ENCODE measurements at places on chromosomes 1 and 21.

GRCh38 chr21:44761011-44761729 is 40.5 kb downstream of the UBE2G2 start:
- DNase-seq = peak; percentile 91

DNA sequence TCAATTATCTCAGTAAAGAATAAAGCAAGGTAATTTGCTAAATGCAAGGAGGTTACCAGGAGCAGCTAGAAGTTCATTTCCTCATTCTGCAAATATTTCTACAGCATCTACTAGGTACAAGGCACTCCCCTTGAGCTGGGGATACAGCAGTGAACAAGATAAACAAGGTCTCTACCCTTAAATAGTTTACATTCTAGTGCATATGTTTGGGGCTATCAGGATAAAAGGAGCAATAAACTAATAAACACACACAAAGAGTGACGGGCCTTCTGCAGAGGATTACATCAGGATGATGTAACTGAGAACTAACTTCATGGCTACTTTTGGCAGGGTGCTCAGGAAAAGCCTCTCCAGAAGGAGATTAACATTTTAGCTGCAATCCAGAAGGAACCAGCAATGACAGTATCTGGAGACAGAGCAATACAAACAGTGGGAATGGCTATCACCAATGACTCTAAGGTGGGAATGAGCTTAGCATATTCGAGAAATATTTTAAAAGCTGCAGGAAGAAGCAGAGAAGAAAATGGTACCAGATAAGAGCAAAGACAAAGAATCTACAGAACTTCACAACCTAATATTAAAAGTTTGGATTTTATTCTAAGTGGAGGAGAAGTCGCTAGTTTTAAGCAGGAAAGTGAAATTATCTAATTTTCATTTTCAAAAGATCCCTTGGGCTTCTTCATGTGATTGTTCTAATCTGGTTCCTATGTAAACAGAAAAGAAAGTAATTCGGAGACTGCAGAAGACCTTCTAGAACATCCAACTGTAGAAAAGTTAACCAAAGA is 25.8 kb downstream of the TP53BP2 start:
- no peak for DNase-seq

DNA sequence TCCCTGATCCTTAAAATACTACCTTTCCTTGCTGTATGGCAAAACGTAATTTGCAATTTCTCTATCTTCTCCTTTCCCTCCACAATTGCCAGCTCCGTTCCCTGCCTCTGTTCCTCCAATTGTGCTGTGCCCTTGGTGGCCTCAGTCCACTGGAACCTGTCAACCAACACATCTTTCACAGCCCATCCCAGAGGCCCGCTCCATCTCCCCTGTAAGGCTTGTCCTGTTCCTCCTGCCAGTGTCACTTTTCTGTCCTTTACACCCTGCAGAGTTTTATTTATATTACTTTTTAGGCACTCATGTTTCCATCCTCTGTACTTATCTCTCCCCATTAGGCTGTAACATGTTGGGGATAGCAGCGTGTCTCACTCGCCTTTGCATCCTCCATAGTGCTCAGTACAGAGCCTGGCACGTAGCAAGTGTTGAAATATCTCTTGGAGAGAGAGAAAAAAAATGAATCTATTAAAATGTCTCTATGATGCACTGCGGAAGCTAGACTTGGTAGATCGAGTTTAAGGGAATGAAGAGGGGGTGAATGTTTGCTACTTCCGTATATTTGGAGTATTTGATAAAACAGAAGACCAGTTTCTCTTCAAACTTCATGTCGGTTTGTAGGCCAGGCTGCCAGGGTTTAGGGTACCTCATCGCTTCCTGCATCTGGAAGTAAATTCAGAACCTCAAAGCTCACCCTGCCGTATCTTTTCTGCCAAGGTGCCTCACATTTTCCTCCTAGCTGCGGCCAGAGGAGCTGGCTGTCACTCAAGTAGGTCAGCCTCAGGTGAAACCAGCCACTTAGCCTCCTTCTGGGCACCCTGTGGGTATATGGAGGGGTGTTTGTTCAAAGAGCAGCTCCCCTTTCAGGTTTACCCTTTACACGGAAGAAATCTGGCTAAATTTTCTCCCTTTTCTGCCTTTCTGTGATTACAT is 303.8 kb downstream of the TM2D1 start:
- DNase-seq = no peak

- DNase-seq = peak; percentile 78
Measured at GRCh38 chr1:156707417-156708217, 2.2 kb upstream of the CRABP2 start.

DNA sequence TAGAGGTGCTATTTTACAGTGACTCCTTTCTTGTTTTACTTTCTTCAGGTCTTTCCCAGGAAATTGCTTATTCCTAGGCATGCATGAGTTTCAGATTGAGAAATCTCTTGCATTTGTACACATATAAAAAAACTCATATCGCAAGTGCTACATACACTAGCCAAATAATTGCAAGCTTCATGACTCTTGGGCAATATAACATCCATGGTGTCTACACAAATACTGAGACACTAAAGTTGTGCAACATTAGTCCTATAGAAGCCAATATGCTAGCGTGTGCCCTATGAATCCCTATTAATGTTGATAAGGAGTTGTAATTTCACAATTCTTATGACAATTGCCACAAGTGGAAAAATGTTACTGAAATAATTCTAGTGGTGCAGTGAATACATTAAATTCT is 591.0 kb downstream of the ADGRL2 start:
- DNase-seq = no peak

- no peak for DNase-seq
Measured at GRCh38 chr1:61386770-61387169, 304.4 kb downstream of the NFIA start.

- peak; percentile 57 for DNase-seq
Measured at GRCh38 chr1:47417170-47418044, 1.3 kb downstream of the FOXE3 start.

DNA sequence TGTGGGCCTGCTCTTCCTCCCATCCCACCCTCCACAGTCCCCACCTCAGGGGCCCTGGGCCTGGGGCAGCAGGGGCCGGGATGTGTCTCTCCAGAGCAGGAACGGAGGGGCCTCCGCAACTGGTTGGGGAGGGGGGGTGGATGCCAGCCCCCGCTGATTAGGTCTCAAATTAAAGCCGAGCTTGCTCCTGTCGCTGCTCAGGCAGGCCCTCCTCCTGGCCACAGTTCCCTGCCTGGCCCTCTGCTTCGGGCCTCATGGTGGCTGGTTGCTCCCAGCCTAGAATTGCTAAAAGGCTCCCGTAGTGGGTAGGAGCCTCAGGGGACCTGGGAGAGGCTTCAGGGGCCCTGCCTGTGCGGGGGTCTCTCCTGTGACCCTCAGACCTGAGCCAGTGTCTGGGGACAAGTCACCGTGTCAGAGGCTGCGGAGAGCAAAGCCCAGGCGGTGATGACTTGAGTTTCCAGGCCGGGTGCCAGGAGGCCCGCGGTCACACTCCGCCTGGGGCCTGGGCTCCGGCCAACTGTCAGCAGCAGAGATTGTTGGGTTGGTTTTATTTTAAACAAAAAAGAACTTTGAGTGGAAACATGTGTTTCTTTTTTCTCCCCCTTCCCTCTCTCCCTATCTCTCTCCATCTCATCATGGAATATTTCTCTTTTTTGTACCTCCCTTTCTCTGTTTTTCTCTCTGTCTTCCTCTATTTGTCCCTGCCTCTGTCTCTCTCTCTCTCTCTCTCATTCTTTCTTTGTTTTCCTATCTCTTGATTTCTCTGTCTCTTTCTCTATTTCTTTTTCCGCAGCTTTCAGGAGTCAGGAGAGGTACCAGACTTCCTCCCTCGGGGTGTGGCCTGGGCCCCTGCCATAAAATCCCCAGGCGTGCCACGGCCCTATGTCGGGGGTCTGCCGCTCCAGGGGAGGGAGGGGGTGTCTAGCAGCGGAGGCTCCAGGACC is 20.0 kb upstream of the EPHA2 start:
- DNase-seq = no peak

GRCh38 chr1:159923203-159924024 is 1.9 kb downstream of the TAGLN2 start:
- peak; percentile 83 for DNase-seq

GRCh38 chr1:6322161-6322560 is 61.3 kb upstream of the GPR153 start:
- no peak for DNase-seq

GRCh38 chr1:6124341-6124740 is 55.8 kb downstream of the CHD5 start:
- no peak for DNase-seq

DNA sequence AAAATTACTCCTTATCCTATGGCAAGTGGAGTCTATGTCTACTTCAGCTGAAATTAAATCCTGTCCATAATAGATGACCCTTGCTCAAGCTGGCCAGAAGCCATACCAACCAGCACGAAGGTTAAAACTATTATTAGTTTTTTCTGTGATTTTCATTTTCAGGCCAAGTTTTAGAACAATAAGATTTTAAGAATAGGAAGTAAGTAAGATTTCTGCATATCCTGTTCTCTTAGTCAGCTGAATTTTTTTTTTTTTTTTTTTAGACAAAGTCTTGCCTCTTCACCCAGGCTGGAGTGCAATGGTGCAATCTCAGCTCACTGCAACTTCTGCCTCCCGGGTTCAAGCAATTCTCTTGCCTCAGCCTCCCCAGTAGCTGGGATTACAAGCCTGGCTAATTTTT is 6.1 kb upstream of the RBP7 start:
- no peak for DNase-seq

DNA sequence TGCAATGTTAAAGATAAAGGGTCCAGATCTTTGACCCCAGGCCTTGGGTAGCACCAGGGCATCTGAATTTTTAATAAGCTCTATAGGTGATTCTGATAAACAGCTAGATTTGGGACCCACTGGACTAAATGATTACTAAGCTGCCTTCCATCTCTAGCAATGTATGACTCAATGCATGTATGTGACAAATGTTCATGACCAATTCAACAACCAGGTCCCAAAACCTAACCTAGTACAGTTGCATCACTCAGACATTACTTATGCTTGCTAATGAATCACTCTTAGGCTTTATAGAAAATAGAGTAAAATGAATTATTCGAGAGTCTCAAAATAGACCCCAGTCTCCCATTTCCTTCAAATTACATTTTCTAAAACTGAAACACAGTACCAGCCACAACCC is 35.5 kb downstream of the RCAN1 start:
- DNase-seq = no peak

DNA sequence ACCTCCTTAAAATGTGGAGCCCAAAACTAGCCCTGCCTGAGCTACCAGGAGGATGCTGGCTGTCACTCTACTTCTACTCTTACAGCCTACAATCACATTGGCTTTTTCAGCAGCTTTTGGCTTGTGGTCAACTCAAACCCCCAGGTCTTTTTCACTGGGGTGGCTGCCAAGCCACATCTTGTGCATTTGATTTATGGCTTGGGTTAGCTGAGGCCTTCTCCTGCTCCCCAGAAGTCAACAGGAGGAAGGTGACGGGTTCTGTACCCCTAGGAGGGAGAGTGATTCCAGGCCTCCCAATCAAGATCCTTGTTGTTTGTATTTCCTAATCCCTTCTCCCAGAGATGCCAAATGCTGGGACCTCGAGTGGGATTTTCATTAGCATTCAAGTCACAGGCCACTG is 124.3 kb downstream of the LACTBL1 start:
- DNase-seq = no peak

Data from GM23338 (cell line).